ENCODE measurements at places on chromosomes 1 and 21.

DNA sequence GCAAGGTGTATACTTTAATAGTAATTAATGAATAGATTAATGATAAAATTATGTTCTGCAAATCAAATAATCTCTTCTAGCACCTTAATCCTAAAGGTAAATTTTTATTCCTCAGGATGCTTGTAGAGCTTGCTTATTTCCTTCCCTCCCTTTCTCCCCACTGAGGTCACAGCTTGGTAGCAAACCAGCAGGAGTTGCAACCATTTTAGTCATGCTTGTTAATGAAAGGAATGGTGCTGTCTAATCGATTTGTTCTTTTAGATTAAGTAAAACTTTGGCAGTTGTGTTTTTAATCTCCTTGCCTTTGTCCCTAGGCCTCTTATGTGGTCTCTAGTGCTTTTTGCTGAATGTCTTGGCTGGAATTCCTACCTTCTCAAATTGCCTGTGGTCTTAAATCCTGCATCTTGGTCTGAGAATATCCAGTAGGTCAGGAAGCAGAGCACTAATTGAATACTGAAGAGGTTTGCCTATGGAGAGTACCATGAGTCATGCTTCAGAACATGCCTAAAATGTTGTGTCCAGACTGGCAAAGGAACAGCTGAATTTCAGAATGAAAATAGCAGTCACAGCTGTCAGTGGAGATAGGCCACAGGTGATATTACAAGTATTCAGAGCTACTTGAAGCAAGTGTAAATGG lies 36.3 kb upstream of the RWDD3 start:
- no peak overlapping the region for H3K27ac ChIP-seq
- no peak for DNase-seq
- peaks cover 3% of the 10 kb centered on the region for H3K27me3 ChIP-seq

DNA sequence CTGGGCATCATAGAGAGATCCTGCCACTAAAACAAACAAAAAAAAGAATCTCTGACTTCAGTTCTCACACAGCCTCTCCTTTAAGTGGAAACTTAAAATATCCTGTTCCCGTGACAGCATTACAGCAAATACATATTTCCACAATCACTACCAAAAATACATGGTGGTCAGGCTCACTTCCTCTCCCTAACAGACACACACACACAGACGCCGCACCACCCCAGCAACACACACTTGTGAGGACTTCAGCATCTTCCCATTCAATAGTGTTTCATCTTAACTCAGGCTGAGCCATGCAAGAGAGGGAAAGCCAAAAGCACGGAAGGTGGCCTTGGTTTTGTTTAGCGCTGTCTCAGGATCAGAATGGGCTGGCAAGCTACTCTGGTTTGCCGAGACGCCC lies 21.9 kb downstream of the KIAA1614 start:
- H3K27me3 ChIP-seq, result peaks cover 7% of the 10 kb centered on the region
- H3K4me1 ChIP-seq, result peaks cover 4% of the 10 kb centered on the region
- no peak overlapping the region for H3K27ac ChIP-seq
- no peak overlapping the region for H3K4me3 ChIP-seq
- DNase-seq, result no peak
- no peaks in the 10 kb centered on the region for H3K36me3 ChIP-seq

- no peaks in the 10 kb centered on the region for H3K36me3 ChIP-seq
- no peak for DNase-seq
- H3K27me3 ChIP-seq, result no peaks in the 10 kb centered on the region
- no peak overlapping the region for H3K27ac ChIP-seq
These were observed 221.7 kb downstream of the COL11A1 start for GRCh38 chr1:102886638-102887037.

GRCh38 chr1:109304226-109304920 lies 2.4 kb downstream of the MYBPHL start:
- H3K27me3 ChIP-seq, result no peaks in the 10 kb centered on the region
- no peak for DNase-seq
- H3K27ac ChIP-seq, result no peak overlapping the region
- H3K4me1 ChIP-seq, result no peaks in the 10 kb centered on the region
- H3K4me3 ChIP-seq, result no peak overlapping the region
- no peaks in the 10 kb centered on the region for H3K36me3 ChIP-seq

GRCh38 chr1:230224101-230224960 lies 157.3 kb downstream of the GALNT2 start:
- DNase-seq, result no peak
- H3K27ac ChIP-seq, result peak overlapping the region; percentile 3
- peaks cover 19% of the 10 kb centered on the region for H3K4me1 ChIP-seq
- no peak overlapping the region for H3K4me3 ChIP-seq

DNA sequence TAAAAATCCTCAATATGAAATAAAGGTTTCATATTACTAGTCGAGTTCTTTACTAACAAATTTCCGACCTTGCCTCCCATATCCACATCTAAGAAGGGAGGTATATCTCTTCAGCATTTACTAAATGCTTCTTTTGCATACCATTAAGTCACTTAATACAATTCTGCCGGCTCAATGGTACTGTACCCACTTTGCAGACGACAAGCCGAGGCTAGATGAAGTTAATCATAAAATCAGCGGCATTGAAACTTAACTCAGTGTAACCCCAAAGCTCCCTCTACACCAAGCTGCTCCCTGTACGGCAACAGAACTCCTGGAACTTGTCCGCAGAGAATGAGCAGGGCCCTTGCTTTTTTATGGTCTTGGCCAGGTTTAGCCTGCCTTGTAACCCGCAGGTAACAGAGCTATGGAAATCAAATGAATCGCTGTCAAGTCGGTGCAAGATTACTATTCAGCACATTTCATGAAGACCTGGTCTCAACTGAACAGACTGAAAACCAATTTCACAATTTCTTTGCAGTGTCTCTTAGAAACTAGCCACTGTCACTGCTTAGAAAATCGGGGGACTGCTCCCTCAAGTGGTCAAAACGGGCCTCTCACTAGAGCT lies 738 bp downstream of the INTS7 start:
- no peak for DNase-seq
- peaks cover 68% of the 10 kb centered on the region for H3K36me3 ChIP-seq
- peak overlapping the region; percentile 98 for H3K4me3 ChIP-seq
- H3K27ac ChIP-seq, result peak overlapping the region; percentile 100

GRCh38 chr1:111439461-111440351 lies 9.3 kb downstream of the WDR77 start:
- no peak for DNase-seq
- H3K4me3 ChIP-seq, result no peak overlapping the region
- H3K27me3 ChIP-seq, result no peaks in the 10 kb centered on the region
- peaks cover 21% of the 10 kb centered on the region for H3K4me1 ChIP-seq
- H3K36me3 ChIP-seq, result peaks cover 23% of the 10 kb centered on the region
- peak overlapping the region; percentile 22 for H3K27ac ChIP-seq

DNA sequence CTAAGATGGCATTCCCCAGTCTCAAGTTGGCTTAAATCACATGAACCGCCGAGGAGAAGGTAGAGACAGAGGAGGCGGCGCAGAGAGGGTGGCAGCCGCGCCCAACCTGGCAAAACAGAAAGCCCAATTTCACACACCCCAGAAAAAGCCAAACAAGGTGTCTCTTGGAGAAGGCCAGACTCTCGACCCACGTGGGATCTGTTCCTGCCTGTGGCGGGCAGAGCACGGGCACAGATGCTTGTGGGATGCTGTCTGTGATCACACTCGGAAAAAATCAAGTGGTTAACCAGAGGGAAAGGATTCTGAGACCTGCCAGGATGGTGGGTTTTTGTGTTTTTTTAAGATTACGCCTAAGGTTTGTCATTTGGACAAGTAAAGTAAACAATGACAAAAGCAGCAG lies 80.7 kb downstream of the MRPL37 start:
- no peaks in the 10 kb centered on the region for H3K27me3 ChIP-seq
- peaks cover 19% of the 10 kb centered on the region for H3K36me3 ChIP-seq

- no peak overlapping the region for H3K27ac ChIP-seq
- H3K36me3 ChIP-seq, result no peaks in the 10 kb centered on the region
- no peak overlapping the region for H3K4me3 ChIP-seq
- DNase-seq, result no peak
These were observed 381.1 kb upstream of the PKN2 start for GRCh38 chr1:88302843-88303486.

- H3K36me3 ChIP-seq, result peaks cover 8% of the 10 kb centered on the region
- H3K4me3 ChIP-seq, result no peak overlapping the region
- DNase-seq, result no peak
- H3K27ac ChIP-seq, result no peak overlapping the region
- no peaks in the 10 kb centered on the region for H3K27me3 ChIP-seq
These were observed 96.6 kb upstream of the RUNX1 start for GRCh38 chr21:35145626-35146233.

DNA sequence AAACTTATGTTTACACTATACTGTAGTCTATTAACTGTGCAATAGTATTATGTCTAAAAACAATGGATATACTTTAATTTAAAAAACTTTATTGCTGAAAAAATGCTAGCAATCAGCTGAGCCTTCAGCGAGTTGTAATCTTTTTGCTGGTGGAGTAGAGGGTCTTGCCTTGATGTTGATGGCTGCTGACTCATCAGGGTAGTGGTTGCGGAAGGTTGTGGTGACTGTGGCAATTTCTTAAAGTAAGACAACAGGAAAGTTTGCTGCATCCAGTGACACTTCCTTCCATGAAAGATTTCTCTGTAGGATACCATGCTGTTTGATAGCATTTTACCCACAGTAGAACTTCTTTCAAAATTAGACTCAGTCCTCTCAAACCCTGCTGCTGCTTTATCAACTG lies 234.7 kb upstream of the CSF3R start:
- peaks cover 3% of the 10 kb centered on the region for H3K4me1 ChIP-seq
- no peak overlapping the region for H3K4me3 ChIP-seq
- no peak overlapping the region for H3K27ac ChIP-seq
- no peaks in the 10 kb centered on the region for H3K36me3 ChIP-seq

DNA sequence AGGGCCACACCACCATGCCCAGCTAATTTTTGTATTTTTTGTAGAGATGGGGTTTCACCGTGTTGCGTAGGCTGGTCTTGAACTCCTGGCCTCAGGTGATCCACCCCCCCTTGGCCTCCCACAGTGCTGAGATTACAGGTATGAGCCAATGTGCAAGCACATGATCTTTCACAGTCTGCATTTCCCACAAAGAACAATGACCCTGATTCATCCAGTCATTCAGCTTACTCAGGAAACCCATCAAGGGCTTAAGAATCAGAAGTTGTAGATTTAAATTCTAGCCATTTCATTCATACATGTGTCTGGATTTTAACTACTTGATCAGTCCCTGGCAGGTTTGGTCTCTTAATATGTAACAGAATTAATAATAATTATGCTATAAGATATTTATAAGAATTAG lies 2065.7 kb downstream of the MRPL39 start:
- H3K36me3 ChIP-seq, result no peaks in the 10 kb centered on the region
- no peak overlapping the region for H3K27ac ChIP-seq
- no peak overlapping the region for H3K4me3 ChIP-seq
- DNase-seq, result no peak
- peaks cover 8% of the 10 kb centered on the region for H3K27me3 ChIP-seq
- H3K4me1 ChIP-seq, result no peaks in the 10 kb centered on the region

DNA sequence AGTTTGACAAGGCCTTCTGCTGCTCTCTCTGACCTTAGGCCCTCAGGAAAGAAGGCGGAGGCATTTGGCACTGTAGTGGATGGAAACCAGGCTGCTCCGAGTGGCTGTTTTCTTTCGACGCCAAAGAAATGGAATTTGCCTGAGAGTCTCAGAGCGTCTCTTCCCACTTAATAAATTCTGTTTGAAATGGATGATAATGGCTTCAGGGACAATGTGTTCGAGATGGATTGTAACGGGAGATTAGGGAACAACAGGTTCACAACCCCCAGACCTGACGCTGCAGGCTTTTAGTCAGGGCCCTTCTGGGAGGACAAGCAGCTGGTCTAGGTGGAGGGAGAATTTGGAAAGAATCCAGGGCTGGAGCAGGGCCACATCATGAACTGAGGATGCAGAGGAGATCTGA lies 58.6 kb downstream of the TLR5 start:
- no peak for DNase-seq
- peaks cover 7% of the 10 kb centered on the region for H3K4me1 ChIP-seq
- no peak overlapping the region for H3K27ac ChIP-seq
- H3K36me3 ChIP-seq, result no peaks in the 10 kb centered on the region
- H3K4me3 ChIP-seq, result no peak overlapping the region

DNA sequence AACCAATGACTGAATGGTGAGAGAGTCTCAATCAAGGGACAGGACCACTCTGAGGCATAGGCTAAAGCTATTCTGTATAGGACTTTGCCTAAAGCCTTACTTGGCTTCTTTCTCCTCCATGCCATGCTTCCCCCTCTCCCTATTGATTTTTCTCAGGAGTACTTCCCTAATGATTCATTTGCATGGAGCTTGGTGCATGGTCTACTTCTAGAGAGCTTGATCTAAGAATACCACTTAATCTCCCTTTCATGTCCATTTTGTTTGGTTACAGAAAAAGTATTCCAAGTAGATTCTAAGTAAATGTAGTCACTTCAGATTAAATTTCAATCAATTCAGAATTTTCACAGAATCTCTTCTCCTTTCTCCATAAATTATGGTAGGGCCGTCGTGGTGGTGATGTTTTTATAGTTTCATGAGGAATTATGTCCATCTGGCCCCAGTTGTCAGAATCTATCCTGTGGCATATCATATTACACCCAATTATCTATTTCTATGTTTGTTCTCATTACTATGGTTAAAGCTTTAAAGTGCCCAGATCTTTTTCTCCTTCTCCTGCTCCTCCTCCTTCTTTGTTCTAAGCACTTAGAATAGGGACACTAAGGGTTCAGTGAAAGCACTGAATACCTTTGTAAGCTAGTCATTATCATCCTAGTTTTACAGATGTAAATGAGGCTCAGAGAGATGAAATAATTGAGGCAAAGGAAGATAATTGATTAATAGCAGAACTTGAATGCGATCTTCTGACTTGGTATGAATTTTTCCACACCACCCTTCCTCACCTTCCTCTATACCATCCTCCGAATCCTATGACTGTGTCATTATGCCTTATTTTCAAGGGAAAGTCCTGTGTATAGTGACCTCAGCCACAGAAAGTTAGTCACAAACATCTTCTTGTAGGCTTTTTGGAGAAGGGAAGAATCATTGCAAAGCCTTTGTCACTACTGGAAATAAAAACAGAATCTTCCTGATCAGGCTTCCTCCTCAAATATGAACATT lies 85.6 kb upstream of the ZRANB2 start:
- H3K36me3 ChIP-seq, result no peaks in the 10 kb centered on the region
- DNase-seq, result no peak
- H3K27me3 ChIP-seq, result no peaks in the 10 kb centered on the region
- H3K4me3 ChIP-seq, result no peak overlapping the region
